ENCODE measurements at places on chromosomes 1 and 21. TPM values are rescaled to one million over a fixed set of nuclear protein-coding genes. Genes with fewer than 3 reads are reported as not detected.

DNA sequence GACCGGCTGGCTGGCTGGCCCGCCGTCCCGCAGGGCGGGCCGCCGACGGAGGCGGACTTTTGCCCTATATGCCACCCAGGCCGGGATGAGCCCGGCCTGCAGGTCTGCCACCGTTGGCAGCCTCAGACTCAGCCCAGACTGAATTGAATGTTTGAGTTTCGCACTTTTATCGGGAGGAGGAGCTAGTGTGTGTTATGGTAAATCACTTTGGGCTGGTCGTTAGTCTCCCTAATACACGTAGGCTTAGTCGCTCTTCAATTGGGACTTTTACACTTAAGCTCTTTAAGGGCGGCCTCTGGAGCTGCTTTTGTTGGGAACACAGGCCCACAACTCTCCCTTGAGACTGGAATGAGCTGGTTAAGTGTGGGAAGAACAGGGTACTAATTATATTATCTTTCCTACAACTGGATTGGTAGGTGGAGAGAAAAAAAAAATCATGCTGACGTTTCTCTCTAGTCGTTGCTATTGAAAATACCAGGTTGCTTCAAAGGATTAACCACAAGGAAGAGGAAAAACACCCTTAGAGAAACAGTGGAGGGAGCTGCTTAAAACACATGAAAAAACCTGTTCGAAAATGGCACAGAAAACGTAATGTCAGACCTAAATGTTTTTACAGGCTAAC is 1.4 kb upstream of the IRF2BP2 start:
- DNase-seq, result peak; percentile 87

- DNase-seq, result no peak
Observed at GRCh38 chr1:40350391-40350790, 23.1 kb upstream of the SMAP2 start.

DNA sequence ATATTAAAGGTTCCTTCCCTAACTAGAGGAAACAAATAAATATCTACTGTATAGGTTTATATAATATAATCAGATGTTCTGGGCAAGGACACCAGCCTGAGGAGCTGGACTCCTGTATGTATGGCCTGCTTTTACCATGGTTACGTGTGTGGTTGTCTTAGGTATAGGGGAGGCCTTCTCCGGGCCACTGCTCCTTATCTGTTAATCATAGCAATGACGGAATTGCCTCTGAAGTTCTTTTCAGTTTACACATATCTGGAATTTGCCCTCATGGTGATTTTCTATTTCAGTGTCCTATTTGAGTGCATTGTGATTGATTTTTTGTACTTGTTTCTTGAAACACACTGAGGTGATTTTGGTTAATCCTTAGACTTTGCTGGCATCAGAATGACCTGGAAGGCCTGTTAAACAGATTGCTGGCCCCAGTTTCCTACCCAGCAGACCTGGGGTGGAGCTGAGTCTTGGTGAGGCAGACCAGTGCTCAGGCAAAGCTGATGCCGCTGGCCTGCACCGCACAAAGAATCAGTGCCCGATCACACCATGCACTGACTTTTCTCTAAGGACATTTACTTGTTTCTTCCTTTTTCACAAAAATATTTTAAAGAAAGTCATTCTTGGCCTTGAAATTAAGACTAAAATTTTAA is 18.5 kb downstream of the ABCB10 start:
- DNase-seq, result no peak

- DNase-seq, result peak; percentile 42
Observed at GRCh38 chr1:225426395-225427234, 1.2 kb downstream of the LBR start.

DNA sequence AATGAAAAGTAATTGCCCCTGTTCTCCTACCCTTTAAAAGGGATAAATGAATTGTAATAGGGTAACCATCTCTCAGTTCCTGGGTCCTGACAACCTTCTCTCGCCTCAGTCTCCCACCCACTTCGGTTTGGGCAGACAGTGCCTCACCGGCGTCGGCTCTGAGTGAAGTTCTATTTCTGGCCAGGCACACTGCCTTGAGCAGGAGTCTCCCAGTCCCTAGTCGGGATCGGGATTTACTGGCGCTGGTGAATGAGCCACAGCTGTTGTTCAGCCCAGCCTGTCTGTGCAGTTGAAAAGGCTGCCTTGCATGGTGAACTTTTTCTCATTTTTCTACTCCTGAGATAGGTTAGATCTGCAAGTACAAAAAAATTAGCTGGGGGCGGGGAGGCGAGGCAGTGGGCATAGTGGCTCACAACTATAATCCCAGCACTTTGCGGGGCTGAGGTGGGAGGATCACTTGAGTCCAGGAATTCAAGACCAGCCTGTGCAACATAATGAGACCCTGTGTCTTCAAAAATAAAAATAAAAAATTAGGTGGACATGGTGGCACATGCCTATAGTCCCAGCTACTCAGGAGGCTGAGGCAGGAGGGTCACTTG is 7.4 kb downstream of the PLEKHM2 start:
- peak; percentile 49 for DNase-seq

Gene SORT1
- 23.3 TPM for polyA plus RNA-seq

Gene KLHDC9
- polyA plus RNA-seq, result 0.90 TPM

Gene ADORA3
- polyA plus RNA-seq, result 1.0 TPM

Gene CYP2J2
- polyA plus RNA-seq, result 77.9 TPM

Gene C4BPA
- polyA plus RNA-seq, result 0.41 TPM

Data from muscle of back (tissue), 13 donors.